ENCODE measurements at places on chromosomes 5 and 9.

DNA sequence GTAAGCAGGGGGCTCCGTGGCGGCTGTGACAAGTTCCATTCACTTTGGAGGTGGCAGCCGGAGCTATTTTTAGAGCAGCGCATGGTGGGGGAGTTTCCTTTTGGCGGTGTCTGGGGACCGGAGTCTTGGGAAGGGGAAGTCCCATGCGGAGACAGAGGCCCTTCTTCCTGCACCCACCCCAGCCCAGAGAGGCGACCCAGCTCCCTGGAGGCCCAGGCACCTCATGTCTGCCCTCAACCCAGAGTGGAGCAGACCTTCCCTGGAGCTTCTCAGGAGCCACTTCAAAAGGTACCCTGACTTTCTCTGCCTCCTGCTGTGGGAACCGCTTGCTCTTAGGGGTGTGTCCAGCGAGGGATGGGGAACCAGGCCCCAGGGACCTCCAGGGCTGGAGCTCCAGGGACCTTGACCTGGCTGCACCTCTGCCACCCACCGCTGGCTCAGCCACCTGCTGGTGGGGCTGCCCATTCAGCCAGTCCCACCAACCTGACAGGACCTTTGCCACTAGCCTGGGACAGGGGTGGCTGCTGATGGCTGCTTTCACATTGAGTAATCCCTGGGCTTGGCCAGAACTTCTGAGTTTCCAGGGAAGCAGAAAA, 34.1 kb downstream of the NEK6 start:
- DNase-seq, result no peak

- DNase-seq, result no peak
These were observed 273.2 kb downstream of the SYK start for GRCh38 chr9:91074866-91075265.

DNA sequence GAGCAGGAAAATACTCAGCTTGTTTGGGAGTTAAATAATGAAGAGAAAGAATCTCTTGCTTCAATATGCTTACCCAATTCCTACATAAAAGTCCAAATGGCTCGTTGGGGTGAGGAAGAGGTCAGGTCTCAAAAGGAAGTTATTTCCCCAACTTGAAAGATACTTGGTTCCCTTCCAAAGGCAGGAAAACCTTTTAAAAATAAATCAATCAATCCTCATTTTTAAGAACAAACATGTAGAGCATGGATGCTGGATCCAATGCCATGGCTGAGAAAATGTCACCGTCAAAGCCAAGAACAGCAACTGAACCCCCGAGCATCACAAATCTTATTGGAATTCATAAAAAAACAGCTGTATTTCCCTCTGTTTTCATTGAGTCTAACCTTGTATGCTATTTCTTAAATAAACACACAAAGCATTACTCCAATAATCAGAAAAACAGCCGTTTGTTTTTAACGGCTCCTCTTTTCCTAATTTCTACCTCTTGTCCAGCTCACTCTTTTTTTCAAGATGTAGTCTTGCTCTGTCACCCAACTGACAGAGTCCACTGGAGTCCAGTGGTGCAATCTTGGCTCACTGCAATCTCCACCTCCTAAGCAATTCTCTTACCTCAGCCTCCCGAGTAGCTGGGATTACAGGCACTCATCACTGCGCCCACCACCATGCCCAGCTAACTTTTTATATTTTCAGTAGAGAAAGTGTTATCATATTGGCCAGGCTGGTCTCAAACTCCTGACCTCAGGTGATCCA, 140.7 kb downstream of the GNA14 start:
- peak; percentile 36 for DNase-seq

- no peak for DNase-seq
These were observed 567.0 kb downstream of the EBF1 start for GRCh38 chr5:158532739-158533138.

DNA sequence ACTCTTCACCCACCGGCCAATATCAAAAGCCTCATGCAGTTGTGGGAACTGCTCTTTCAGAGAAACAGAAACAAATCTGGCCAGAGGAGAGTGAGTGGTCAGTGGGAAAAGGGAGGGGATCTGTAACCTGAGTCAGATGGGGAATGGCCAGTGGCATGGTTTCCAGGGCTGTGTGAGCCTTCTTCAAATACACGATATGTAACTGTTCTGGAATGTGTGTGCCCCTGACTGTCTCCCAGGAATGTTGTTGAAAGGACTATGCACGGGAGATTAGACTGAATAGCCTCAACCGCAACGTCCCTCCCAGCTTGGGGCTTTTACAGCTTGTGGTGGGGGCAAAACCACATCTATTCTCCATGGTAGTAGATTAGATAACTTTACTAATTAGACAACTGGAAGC, 60.8 kb downstream of the SH3TC2 start:
- peak; percentile 18 for DNase-seq

GRCh38 chr9:122265149-122265915, 650 bp downstream of the MRRF start:
- no peak for DNase-seq

DNA sequence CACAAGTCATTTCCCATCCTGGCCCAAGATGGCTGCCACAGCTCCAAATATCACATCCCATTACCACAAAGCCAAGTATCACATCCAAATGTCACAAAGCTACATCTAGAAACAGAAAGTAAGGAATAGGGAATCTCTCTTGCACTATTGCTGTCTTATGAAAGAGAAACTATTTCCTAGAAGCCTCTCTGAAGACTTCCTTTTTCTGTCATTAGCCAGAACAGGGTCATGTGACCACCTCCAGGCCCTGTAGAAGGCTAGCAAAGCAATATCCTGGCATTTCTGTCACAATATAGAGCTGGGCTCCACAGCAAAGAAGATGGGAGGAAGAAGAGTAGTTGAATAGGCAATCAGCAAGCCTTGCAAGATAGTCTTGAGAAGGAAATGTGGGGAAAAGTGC, 99.2 kb downstream of the SH3TC2 start:
- no peak for DNase-seq

DNA sequence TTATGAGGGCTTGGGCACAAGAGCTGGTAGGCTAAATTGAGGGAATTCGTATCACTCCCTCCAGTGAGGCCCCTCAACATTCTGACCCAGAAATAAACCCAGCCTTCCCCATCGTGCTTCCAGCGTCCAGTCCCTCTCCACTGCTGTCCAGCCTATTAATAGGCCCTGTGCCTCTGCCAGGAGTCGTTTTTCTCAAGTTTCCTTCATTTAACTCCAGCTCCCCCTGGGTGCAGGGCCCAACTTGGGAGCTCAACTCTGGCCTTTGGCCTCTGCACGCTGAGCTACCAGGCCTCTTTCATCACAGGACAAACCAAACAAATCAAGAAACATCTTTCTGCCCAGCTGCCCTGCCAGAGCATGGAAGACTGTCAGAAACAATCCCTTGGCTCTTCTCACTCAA, 10.0 kb downstream of the HBEGF start:
- peak; percentile 13 for DNase-seq

DNA sequence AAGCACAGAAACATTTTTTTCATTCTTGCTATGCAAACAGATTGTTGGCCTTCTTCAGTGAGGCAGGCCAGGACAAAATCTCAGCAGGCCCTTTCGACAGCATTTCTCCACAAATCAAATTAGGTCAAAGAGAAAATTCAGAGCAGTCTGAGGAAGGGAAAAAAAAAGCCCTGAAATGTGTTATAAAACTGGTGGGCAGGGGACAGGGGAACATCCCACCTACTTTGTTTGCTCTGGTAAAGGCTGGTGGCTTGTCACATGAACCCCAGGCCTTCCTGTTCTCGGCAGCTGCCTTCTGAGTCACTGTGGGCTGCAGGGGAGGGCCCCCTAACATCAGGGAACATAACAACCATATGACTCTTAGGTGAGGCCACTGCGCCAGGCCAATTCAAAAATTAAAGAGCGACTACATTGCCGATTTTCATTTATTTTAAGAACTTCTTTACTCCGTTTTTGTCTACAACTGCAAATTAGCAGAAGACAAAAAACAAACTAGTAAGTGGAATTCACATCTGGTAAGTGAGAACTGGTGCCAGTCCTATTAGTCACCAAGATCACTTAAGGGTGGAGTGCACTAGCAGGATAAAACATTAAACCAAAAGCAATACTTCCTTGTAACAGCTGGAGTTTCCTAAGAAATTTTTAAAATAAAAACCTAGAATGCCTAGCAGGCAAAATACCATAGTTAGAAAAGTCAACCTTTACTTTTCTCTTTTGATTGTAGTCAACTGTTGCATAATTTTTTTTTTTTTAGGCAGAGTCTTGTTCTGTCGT, 46.2 kb upstream of the DENND4C start:
- DNase-seq, result peak; percentile 78

DNA sequence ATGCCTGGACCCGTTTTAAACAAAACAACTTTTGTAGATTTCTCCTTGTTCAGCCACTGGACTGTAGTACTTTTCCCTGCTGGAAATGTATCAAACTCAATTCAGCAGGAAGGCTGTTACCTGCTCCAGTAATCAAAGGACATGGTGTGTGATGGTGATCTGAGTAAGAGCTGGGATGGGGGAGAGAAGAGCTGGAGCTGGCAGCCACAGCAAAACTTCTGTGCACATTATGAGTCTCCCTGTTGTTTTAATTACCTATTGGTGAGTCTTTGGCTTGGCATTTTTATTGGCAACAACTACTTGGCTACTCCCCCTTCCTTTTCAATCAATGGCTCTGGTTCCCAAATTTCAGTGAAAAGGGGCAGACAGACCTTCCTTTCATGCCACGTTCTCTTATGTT, 9.7 kb downstream of the NREP start:
- DNase-seq, result no peak

DNA sequence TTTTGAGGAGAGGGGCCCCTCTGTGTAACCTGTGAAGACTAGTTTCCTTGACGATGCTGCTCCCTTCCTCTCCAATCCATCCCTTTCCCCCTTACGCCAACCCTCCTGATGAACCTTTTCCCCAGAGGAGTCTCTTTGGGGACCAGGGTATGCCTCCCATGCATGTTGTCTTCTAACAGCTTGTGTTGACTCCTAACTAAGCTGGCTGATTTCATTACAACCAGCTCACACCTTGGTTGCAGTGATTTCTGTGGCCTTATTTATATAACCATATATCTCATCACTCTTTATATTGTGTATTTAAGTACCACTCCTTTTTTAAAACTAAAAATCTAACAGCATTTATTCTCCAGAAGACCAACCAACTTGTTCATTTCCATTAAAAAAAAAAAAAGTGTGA, 42.5 kb downstream of the SFXN1 start:
- no peak for DNase-seq

DNA sequence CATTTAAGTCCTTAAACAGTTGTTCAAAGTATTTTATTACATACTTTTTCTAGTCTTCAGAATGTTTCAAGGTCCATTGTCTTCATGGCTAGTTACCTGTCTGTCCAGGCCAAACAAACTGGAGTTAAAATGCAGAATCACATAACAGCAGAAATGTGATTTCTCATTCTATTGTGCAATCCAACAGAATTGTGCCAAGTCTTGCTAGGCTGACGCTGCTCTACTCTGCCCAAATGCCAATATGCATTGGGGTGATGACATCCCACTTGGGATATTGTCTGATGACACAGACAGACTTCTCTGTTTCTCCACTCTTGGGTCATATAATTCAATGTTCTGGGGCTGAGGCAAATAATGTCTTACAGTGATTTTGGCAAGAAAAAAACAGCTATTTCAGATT, 5.2 kb upstream of the SLC22A5 start:
- DNase-seq, result no peak

DNA sequence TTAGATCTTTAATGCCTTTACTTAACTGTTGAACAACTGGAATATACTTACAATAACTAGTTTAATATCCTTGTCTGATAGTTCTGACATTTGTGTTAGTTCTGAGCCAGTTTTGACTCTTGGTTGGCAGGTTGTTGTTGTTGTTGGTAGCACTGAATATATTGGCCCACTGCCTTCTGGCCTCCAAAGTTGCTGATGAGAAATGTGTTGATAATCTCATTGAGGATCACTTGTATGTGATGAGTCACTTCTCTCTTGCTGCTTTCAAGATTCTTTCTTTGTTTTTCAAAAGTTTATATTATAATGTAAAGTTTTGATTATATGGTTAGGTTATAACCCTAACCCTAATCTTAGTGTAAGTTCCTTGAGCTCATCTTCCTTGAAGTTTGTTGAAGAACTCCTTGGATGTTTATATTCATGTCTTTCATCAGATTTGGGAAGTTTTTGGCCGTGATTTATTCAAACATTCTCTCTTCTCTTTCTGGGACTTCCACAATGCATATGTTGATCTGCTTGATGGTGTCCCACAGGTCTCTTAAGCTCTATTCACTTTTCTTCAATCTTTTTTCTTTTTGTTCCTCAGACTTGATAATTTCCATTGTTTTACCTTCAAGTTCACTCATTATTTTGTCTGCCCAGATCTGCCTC, 149.7 kb downstream of the FGF18 start:
- no peak for DNase-seq

DNA sequence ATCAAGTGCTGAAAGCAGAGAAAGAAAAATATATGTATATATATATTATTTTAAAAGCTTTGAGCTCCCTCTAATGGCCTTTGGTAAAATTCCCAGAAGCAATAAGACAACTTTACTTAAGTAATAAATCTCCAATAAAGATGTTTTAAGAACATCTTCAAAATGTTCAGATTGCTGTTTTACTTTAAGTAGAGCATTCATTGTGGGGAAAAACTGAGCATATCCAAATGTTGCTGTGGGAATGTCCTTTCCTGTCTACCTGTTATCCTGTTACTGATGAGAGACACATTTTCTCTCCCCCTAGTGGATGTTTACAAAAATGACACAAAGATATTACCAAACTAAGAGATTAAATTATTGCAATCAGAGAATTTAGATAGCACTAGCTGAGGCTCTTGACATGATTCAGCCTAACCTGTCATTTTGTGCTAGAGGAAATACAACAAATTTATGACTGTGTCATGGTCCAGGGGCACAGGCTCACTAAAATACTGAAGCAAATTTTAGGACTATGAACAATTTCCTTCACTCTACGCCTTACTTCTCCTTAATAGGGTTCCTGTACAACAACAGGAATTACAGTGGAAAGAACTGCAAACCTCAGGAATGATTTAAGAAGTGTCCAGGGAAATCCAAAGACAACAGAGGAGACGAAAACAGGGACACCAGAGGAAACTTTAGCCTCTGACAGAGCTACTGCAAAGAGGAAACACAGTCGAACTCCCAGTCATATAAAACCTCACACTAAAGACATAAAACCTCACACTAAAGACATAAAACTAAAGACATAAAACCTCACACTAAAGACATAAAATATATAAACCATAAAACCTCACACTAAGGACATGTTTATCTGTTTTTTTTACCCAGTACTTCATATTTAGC, 24.3 kb upstream of the PRRC1 start:
- DNase-seq, result peak; percentile 65

DNA sequence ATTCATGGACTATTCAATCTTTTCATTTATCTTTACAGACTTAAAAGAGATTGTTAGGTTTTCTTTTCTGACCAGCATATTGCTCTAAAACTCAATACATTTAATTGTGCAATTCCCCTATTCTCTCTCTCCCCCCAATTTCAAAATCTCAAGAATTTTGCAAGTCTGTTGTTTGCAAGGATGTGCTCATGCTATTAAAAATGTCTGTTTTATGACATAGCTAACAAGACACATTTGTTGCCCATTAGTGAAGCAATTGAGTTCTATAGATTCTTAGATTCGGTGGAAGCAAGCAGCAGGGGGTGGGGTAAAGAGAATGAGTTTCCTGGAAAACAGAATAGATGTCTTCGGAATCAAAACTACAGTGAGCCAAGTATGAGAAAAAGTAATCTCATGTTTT, 8.5 kb upstream of the CSNK1A1 start:
- peak; percentile 92 for DNase-seq
